ENCODE measurements at places on chromosomes 4 and X.

GRCh38 chrX:39163581-39164126, 362.4 kb downstream of the MID1IP1 start:
- DNase-seq, result no peak

- DNase-seq, result peak; percentile 28
Observed at GRCh38 chrX:54029529-54030143, 14.6 kb downstream of the PHF8 start.

DNA sequence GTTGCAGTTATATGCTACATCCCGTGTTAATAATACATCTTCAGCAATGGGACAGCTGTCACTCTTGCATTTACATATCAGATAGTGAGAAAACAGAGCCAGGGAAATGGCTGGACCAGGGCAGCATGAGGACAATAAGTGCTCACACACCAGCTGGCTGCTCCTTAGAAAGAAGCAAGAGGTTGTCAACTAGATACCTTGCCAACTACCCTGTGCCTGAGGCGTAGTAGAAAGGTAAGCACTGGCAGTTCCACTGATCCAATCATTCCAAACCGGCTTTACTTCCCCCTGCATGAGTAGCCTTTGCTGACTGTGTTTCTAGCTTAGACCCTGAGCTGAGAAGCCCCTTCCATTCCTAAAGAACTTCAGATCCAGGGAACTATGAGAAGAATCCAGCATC, 52.2 kb upstream of the FGF13 start:
- no peak for DNase-seq

- DNase-seq, result no peak
Observed at GRCh38 chr4:21451032-21451431, 497.5 kb downstream of the KCNIP4 start.

GRCh38 chrX:115892787-115893671, 277.5 kb upstream of the AGTR2 start:
- DNase-seq, result no peak

DNA sequence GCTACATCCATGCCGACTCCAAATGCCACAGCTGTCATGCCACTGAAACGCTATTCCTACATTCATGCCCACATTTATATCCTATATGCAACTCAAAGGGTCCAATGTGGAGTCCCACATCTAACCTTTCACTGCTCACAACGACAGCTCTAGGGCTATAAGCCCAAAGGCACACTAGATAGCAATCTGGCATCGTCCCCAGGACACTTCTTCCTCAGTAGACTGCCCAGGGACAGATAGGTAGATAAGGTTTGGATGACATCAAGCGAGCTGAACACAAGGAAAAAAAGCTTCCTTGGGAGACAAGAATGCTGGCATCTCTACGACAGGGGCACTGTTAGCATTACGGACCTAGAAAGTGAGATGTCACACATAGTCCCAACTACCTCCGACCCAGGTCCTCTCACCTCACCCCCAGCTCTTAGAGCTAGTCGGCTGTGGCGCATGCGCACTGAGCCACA, 685 bp downstream of the RAB9B start:
- peak; percentile 84 for DNase-seq

DNA sequence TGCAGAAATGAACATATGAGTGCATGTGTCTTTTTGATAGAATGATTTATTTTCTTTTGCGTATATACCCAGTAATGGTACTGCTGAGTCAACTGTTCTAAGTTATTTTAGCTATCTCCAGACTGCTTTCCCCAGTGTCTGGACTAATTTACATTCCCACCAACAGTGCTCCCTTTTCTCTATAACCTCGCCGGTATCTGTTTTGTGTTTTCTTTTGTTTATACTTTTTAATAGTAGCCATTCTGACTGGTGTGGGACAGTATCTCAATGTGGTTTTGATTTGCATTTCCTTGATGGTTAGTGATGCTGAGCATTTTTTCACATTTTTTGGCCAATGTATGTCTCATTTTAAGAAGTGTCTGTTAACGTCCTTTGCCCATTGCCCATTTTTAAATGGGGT, 218.6 kb upstream of the KCNIP4 start:
- no peak for DNase-seq

DNA sequence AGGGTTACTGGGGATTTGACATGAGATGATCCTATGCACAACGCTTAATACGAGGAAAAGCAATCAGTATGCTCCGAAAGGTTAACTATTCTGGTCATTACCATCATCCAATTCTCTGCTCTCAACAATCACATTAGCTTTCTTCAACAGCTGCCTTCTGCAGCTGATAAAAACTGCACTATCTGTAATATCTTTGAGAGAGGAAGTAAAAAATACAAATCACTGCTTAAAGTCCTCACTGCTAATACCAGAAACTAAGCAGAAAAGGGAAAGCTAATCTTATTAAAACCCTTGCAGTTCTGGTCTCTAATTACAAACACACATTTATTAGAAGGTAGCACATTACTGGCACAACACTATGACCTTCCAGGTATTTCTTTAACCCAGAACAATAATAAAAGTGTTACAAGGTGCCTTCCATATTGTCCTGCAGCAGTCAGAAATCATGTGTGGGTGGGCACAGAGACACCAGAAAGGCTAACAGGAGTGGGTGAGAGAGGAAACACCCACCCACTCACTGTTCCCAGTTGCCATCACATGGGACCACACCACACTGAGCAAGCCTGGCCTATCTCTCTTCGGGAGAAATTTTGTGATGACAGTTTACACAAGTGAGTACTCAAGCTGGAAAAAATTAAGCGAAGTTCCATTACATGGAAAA, 71.0 kb downstream of the RELL1 start:
- no peak for DNase-seq

GRCh38 chr4:18937080-18937479, 915.5 kb upstream of the LCORL start:
- DNase-seq, result no peak

DNA sequence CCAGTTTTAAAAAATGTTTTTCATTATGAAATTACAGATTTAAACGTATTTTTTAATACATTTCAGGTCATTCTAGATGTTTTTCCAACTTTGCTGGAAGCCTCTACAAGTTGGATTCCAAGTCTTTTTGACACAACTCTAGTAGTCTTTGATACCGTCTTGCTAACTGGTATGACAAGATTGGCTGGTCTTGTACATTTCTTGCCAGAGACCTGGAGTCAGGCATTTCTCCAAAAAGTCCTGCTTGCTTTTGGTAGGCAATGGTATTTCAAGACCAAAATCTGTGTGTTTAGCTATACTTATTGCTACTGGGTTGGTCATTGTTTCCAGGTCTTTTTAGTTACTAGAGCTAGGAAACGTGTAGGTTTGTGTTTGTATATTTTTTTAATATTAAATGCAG, 64.6 kb downstream of the SLAIN2 start:
- DNase-seq, result no peak

DNA sequence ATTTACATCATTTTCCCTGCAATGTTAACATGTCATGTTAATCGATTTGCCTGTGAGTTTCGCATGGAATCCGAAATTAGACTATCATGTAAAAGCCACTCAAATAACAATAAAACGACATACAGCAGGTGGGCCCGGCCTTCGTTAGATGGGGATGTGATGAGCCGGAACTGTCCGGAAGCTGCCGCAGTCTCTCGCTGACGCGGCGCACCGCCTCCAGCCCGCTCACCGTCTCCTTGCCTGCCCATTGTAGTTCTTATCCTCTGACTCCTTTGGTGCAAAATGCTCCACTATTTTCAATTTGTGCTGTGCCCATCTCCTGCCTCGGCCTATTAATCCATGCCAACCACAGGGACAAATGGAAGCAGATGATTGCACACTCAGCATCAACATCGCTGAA, 877.5 kb upstream of the TENM3 start:
- DNase-seq, result no peak

GRCh38 chrX:11770320-11770719, 12.3 kb downstream of the MSL3 start:
- DNase-seq, result no peak

GRCh38 chr4:154029171-154029570, 240.3 kb upstream of the SFRP2 start:
- no peak for DNase-seq

DNA sequence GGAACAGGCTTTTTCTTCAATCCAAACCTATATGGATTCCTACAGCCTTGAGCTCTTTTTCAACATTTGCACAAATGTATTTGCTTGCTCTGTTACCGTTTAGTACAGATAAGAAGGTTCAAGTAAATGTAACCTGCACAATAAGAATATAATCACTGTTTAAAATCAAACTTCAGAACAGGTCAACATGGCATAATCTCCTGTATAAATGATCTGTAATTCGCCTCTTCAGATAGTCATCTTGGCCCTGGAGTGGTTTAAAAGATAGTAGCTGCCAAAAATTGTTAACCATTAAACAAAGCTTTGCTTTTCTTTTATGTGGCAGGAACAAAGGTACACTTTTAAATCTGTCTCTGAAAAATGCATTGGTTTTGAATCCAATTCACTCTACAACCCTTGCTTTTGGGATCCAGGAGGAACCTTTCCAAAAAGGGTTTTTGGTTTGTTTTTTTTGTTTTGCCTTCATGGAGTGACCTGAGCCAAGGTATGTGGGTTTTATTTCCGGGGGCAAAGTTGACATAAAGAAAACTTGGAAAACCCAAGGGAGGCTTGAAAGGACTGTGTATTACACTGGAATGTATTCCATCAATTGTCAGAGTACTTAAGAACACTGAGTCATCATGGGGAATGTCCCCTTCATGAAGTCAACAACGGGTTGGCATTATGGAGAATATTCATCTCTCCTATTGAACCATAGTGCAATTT, 210.4 kb upstream of the HCCS start:
- DNase-seq, result no peak

DNA sequence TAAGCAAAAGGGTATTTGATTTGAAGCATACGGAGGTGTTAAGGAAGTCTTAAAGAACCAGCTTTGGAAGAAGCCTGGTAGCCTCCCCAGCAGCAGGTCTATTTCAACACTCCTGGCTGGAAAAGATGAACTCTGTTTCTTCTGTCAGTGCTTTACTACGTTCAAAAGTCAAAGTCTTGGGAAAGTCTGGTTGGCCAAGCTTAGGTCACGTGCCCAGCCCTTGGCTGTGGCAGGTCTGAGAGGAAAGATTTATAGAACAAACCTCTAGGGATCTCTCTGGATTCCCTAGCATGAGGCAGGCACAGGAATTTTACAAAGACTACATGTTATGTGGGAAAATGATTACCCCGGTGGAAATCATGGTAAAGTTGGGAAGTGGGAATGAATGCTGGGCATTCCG, 8.6 kb upstream of the ARHGAP10 start:
- DNase-seq, result no peak

- no peak for DNase-seq
Observed at GRCh38 chr4:144709793-144710525, 64.0 kb downstream of the HHIP start.

GRCh38 chrX:23766650-23767551, 16.1 kb upstream of the SAT1 start:
- no peak for DNase-seq

DNA sequence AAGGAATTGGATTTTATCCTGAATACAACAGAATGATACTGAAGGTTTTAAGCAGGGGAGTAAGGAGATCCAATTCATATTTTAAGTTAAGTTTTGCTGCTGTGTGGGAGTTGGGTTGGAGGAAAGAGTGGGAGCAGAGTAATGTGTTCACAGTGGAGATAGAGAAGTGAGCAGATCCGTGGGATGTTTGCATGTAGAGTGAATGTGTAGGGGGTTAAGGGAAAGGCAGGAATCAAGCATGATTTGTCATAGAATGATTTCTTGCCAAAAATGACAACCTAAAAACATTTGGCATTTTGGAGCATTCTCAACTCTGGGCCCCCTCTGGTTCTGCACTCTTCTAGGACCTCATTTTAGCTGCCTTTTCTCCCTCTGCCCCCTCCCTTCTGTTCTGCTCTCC, 76.6 kb downstream of the ARHGAP10 start:
- no peak for DNase-seq

GRCh38 chr4:54658252-54659093, 716 bp downstream of the KIT start:
- DNase-seq, result peak; percentile 72

- no peak for DNase-seq
Observed at GRCh38 chr4:110508827-110509710, 33.1 kb downstream of the ENPEP start.

- DNase-seq, result no peak
Observed at GRCh38 chr4:177596035-177596434, 153.8 kb upstream of the AGA start.

GRCh38 chr4:68249434-68249833, 3.9 kb upstream of the TMPRSS11B start:
- DNase-seq, result no peak

GRCh38 chr4:108783665-108784463, 21.0 kb upstream of the ETNPPL start:
- no peak for DNase-seq

DNA sequence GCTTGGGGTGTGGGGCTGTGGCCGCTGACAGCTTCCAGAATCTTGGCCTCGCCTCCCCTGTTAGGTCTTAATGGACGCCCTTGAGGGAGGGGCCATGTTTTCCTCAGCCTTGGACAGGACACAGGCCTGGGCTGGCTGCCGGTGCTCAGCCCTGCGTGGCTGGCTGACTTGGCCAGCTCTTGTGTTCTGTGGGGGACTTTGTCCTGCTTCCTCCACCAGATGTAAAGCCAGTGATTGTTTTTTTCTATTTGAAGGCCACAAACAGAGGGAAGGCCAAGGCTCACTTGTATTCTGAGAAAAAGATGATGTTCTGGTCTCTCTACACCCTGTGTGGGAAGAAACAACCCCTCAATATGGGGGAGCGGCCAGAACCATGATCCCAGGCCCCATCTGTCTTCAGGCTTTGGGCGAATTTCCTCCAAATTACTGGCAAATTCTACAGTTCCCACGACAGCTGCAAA, 71.3 kb downstream of the HTRA3 start:
- DNase-seq, result peak; percentile 94

GRCh38 chr4:52711272-52711671, 40.0 kb downstream of the ERVMER34-1 start:
- no peak for DNase-seq

DNA sequence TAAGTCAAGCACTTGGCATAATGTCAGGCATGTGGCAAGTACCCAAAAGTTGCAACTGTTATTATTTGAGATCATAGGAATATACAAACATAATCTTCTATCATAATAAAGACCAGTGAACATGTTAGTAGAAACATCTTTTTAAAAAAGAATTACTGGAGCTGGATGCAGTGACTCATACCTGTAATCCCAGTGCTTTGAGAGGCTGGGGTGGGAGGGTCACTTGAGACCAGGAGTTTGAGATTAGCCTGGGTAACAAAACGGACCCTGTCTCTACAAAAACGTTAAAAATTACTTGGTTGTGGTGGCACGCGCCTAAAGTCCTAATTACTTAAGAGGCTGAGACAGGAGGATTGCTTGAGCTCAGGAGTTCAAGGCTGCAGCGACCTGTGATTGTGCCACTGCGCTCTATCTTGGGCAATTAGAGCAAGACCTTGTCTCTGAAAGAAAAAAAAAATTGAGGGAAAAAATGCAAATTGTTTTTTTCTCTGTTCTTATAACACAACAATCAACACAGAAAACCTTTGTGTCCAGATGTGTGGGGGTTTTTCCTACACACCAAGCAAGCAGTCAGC, 284.3 kb downstream of the ARHGAP10 start:
- no peak for DNase-seq

DNA sequence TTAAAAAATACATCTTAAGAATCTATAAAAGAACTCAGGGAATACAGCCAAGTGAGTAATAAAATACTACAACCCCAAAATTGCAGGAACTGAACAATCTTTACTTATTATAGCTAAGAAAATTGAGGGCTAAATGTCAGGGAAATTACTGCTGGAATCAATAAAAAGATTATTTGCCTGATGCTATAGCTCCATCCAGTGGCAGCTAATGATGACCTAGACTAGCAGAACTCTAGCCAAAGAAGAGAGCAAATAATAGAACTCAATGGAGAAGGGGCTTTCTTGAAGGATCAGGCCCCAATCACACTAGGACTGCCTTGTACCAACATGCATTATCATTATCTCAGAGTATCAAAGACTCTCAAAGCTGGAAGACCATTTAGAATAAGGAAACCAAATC, 85.0 kb upstream of the FAM241A start:
- DNase-seq, result no peak

Data from left ventricle myocardium superior (tissue), 1 donor.